ENCODE measurements at places on chromosomes 2 and 18. TPM values are rescaled to one million over a fixed set of nuclear protein-coding genes. Genes with fewer than 3 reads are reported as not detected.

- DNase-seq, result no peak
Measured at GRCh38 chr18:22066083-22066485, 103.3 kb upstream of the GATA6 start.

DNA sequence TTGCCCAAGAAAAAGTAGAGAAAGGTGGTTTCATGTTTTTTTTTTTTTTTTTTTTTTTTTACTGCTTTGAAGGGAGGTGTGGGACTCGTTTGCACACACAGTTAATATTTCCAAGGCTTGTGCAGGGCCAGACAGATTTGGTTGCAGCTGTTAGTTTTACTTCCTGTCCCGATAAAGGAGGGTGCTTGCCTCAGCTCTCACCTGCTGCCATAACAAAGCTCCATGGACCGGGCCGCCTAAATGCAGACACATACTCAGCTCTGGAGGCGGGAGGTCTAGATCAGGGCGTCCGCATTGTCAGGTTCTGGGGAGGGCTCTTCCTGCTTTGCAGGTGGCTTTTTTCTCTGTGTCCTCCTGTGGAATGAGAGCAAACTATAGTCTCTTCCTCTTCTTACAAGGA is 69.9 kb downstream of the ODC1 start:
- DNase-seq, result no peak

DNA sequence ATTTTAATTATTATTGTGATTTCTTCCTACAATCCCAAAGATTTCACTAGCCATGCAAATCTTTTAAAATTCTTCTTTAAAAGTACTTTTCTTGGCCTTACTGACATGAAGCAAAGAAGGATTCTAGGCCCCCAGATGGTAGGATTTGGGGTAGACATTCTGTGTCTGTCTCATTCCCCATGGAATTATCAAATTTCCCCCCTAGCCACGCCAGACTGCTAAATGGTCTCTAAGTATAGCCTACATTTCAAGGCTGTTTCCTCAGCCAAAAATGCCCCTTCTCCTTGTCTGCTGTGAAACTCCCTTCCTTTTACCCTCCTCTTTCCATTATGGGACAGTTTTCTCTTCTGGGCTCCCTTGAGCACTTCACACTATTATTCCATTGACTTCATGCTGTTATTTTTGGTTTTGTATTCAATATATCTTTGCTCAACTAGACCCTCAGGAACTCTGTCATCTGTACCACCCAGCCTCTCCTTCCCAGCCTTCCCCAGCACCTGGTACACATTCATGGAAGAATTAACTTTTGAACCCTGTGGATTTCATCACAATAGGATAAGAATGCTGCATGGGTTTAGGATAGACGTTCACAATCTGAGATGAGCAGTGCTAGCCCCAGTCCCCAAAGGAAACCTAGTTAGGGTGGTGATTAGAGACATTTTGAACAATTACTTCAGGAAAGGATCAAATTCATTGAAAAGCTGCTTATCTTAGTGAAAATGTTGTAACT is 21.5 kb upstream of the CYP1B1 start:
- DNase-seq, result no peak

- no peak for DNase-seq
Measured at GRCh38 chr2:148565272-148565894, 79.2 kb upstream of the EPC2 start.

DNA sequence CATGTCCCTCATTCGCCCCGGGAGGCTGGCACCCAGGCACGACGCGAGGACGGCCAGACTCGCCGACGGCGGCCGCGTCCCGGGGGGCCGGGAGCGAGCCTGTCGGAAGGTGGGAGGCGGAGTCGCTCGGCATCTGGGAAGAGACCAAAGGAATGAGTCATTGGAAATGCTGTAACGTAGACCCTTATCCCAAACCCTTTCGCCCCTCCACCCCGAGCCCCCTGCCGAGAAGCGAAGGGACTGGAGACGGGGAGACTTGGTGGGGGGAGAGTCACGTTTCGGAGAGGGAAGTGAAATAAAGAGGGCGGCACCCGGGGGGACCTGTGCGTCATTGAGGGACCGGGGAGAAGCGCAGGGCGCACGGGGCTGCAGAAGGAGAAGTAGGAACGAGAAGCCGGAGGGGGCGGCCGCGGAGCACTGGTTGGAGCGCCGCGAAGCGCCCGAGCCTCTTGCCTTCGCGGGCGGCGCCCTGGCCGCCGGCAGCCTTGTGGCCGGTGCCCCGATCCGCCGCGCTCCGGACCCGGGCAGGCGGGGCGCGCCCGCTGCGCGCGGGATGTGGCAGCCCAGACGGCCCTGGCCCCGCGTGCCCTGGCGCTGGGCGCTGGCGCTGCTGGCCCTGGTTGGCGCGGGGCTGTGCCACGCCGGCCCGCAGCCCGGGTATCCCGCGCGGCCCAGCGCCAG is at the start of gene EMILIN2:
Gene EMILIN2, plus strand, starts transcription at position 371 of the 681 bp plus-strand sequence. Its CDS starts 183 bp downstream, at position 554.
- DNase-seq, result no peak

DNA sequence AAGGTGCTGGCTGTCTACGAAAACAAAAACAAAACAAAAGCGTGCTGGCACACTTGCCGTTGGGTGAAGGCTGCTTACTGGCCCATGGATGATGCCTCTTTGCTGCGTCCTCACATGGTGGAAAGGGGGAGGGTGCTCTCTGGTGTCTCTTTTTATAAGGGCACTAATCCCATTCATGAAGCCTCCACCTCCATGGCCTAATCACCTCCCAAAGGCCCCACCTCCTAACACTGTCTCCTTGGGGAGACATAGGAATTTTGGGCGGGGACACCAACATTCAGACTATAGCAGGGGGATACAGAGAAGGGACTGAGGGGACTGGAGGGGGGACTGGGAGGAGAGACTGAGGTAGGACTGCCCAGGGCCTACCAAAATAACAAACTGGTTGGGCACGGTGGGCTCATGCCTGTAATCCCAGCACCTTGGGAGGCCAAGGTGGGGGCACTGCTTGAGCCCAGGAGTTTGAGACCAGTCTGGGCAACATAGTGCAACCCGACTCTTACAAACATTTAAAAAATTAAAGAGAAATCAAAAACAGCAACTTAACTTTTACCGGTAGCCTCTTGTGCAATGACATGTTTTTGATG is 14.5 kb downstream of the PTMA start:
- DNase-seq, result no peak

DNA sequence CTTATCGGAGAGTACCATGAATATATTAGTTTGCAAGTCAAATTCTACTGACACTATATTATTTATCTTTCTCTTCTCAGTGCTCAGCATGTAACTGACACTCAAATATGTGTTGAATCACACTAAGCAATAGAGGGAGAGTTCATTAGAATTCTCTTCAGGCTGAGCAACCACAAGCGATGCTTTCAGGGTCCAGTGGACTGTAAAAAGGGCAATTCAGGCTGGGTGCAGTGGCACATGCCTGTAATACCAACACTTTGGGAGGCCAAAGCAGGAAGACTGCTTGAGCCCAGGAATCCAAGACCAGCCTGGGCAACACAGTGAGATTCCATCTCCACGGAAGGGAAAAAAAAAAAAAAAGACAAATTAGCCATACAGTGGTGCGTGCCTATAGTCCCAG is 16.3 kb downstream of the PDE6D start:
- DNase-seq, result peak; percentile 20

- DNase-seq, result no peak
Measured at GRCh38 chr18:50866765-50867164, 12.2 kb upstream of the ME2 start.

- DNase-seq, result no peak
Measured at GRCh38 chr2:239942871-239943311, 82.3 kb downstream of the NDUFA10 start.

DNA sequence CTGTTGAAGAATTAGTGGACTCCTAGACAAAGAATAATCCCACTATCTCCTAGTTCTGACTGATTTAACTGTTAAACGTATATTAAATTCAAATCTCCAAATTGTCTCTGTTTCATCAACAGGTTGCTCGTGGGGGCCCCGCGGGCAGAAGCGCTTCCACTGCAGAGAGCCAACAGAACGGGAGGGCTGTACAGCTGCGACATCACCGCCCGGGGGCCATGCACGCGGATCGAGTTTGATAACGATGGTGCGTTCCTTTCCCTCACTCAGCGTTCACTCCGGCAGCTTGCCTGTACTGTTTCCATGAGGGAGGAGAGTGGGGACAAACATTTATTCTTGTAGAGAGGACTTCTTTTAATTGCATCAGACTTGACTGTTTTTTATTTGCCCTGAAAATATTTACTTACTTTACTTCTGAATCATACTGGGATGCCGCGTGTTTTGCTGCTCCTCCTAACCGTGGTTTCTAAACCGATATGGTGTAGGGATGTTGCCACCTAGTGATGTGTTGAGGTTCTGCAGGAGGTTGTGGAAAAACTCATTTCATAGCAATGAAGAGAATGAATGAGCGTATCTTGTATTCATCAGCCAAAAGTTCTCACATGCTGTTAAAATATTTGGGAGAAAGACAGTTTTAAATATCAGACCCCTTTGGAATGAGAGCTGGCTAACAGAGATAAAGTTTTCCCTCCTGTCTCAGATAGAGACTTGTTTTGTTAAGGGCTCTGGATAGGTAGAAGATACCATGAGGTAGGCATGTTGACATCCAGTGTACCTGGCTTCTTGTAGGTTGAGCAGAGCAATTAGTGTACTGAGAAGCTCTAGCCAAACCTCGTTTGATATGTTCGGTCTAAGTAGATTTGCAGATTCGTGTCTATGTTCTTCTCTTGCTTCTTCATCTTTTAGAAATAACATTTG is 38.3 kb downstream of the ITGA6 start:
- peak; percentile 39 for DNase-seq

GRCh38 chr2:130390460-130391057 is 34.7 kb downstream of the PTPN18 start:
- DNase-seq, result no peak

DNA sequence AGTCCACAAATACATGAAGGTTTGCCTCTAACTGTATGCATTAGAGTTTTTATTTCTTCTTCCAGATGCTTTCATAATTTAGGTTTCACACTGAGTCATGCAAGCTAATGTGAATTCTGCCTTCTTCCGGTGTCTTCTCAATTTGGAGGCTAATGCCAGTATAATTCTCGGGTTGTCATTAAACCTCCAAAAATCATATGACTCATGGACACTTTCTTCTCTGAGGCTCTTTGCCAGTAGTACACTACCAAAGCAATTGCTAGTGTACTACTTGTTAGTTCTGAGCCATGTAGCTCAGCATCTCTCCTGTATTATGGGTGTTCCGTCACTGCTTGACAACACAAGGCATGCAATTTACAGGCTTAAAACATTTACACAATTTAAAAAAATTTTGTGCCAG is 137.1 kb downstream of the VWC2L start:
- DNase-seq, result no peak

Gene STON1
- total RNA-seq, result 9.4 TPM

Gene SERPINB12
- total RNA-seq, result not detected

Gene SGO2
- total RNA-seq, result 4.8 TPM

Gene GREB1
- total RNA-seq, result 1.4 TPM

Gene TTC31
- total RNA-seq, result 5.9 TPM

Gene SP140
- 1.1 TPM for total RNA-seq

All from occipital lobe (tissue), 3 donors.